Aorta (tissue), 5 donors: ENCODE measurements at places on chromosomes 3 and 15. TPM values are rescaled to one million over a fixed set of nuclear protein-coding genes. Genes with fewer than 3 reads are reported as not detected.
A peak's percentile ranks its signal among the peaks of the same experiment; 100 is the strongest.

The PLIN1 gene
- 4.1 TPM for total RNA-seq

The SERPINI2 gene
- total RNA-seq = 0.51 TPM

- no peaks in the 10 kb centered on the region for H3K4me1 ChIP-seq
- H3K27me3 ChIP-seq = no peaks in the 10 kb centered on the region
- DNase-seq = no peak
- H3K27ac ChIP-seq = no peak overlapping the region
- H3K36me3 ChIP-seq = no peaks in the 10 kb centered on the region
These were observed 95.5 kb downstream of the DPH6 start for GRCh38 chr15:35450492-35450891.

DNA sequence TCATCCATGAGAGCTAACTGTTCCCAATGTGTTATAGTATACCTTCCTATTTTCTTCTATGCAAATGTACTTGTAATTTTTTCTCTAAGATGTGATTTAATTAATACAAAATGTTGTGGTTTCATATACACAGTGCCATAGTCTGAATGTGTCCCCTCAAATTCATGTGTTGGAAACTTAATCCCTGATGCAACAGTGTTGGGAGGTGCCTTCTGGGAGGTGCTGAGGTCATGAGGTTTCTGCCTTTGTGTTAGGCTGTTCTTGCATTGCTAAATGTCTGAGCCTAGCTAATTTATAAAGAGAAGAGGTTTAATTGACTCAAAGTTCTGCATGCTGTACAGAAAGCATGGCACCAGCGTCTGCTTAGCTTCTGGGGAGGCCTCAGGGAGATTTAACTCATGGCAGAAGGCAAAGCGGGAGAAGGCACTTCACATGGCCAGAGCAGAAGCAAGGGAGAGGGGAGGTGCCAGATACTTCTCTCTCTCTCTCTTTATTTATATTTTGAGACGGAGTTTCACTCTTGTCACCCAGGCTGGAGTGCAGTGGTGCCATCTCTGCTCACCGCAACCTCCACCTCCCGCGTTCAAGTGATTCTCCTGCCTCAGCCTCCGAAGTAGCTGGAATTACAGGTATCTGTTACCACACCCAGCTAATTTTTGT is 34.7 kb upstream of the BNIP2 start:
- no peak overlapping the region for H3K27ac ChIP-seq
- H3K4me1 ChIP-seq = no peaks in the 10 kb centered on the region

The RABL3 gene
- 16.6 TPM for total RNA-seq

GRCh38 chr3:33364531-33365128 is 75.6 kb downstream of the UBP1 start:
- DNase-seq = no peak
- H3K4me1 ChIP-seq = no peaks in the 10 kb centered on the region
- no peak overlapping the region for H3K4me3 ChIP-seq
- peaks cover 3% of the 10 kb centered on the region for H3K36me3 ChIP-seq

The GOLGA8A gene
- total RNA-seq = 70.2 TPM

The FYTTD1 gene
- 55.0 TPM for total RNA-seq

DNA sequence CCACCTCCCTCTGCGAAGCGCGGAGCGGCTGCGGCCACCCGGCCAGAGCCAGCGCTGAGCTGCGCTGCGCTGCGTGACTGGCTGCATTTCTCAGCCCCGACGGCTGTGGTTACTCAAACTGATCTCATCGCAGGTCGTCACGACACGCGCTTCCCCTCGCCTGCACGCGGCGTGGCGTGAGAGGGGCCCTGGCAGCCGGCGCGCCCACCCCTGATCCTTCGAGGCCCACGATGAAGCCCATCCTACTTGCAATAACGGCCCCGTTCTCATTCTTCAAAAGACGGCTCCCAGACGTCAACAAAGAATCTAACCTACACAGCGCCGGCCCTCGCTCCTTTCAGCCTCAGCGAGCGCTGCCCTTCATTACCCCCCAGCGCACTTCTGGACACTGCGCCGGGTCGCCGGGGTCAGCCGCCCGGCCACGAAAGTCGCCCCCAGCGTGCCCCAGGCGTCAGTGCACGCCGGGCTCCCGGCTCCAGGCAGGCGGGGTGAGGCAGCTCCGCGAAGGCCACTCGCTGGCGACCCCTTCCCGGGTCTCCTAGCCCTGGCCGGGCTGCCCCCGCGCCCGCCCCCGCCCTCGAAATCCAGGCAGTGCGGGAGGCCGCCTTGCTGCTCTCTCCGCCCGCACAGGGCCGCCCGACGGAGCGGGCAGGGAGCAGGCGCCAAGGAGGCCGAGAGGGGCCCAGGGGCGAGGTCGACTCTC is 9.9 kb upstream of the LEKR1 start:
- DNase-seq = peak; percentile 81
- H3K27me3 ChIP-seq = no peaks in the 10 kb centered on the region
- H3K4me3 ChIP-seq = peak overlapping the region; percentile 31
- no peak overlapping the region for H3K27ac ChIP-seq
